Forelimb muscle (tissue), 1 donor: ENCODE measurements at places on chromosomes 12 and 14.

DNA sequence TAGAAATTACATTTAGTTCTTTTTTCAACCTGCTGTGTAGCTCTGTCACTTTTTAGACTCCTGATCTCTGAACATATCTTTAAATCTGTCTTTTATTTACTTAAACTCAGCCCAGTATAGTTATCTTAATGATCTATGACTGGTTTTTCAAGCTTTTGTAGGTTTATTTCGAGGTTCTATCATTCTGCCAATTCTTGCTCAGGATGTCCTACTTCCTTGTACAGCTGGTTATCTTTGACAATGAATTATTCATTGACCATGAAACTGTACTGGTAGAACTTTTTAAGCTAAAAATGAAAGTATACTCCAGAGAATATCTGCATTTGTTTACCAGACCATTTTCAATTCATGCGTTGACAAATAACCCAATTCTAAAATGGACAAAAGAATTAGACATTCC, 37.8 kb downstream of the TC2N start:
- DNase-seq, result no peak

GRCh38 chr12:116125084-116125483, 152.4 kb downstream of the MED13L start:
- DNase-seq, result no peak

GRCh38 chr12:107526555-107527180, 158.9 kb upstream of the PWP1 start:
- no peak for DNase-seq

GRCh38 chr12:20132818-20133217, 235.5 kb upstream of the PDE3A start:
- no peak for DNase-seq

DNA sequence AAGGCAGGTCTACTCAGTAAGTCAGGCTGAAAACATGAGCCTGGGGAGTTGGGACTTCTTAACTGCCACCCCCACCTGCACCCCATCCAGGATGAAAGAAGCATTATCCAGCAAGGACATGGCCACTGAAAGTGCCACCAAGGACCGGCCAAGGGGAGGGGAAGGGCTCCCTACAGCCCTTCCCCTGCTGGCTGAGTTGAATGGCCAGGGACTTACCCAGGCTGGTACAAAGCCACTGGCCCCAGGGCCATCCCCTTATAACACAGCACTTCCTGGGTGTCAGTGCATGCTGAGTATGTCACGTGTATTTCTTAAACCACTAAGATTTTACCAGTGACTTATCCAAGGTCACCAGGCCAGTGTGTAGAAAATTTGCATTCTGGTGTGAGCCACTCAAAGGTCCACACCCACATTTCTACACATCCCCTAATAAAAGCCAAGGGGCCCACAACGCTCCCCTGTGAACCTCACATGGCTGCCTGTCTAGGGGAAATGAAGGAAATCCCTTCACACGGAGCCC, 29.3 kb upstream of the ZFP36L1 start:
- DNase-seq, result no peak

DNA sequence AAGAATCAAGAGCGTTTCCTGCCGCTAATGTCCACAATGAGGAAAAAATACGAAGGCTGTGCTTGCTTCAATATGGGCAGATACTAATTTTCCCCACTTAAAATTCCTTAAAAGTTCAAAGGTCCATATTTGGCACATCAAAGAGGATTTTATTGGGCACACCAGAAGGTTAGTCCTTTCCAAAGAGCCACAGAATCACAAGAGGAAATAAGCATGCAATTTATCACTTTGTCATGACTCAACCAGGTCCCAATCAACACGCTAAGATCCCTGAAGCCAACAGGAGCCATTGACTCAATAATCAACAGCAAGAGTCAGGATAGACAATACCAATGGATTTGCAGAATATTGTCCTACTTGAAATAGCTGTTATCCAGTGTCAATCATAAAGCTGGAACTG, 80.6 kb downstream of the MAP1LC3B2 start:
- DNase-seq, result no peak

- DNase-seq, result no peak
Measured at GRCh38 chr12:130196827-130197226, 34.6 kb downstream of the FZD10 start.

GRCh38 chr14:24673534-24674203, 39.7 kb upstream of the GZMB start:
- DNase-seq, result no peak

GRCh38 chr14:106044949-106045596, 518.7 kb downstream of the TMEM121 start:
- no peak for DNase-seq

- DNase-seq, result no peak
Measured at GRCh38 chr12:8960176-8960575, 10.7 kb upstream of the M6PR start.

GRCh38 chr12:16359512-16360491, 12.4 kb downstream of the MGST1 start:
- DNase-seq, result no peak

- DNase-seq, result no peak
Measured at GRCh38 chr14:102078831-102079699, 7.8 kb downstream of the HSP90AA1 start.

GRCh38 chr14:77157740-77158139, 16.1 kb upstream of the ZDHHC22 start:
- no peak for DNase-seq

DNA sequence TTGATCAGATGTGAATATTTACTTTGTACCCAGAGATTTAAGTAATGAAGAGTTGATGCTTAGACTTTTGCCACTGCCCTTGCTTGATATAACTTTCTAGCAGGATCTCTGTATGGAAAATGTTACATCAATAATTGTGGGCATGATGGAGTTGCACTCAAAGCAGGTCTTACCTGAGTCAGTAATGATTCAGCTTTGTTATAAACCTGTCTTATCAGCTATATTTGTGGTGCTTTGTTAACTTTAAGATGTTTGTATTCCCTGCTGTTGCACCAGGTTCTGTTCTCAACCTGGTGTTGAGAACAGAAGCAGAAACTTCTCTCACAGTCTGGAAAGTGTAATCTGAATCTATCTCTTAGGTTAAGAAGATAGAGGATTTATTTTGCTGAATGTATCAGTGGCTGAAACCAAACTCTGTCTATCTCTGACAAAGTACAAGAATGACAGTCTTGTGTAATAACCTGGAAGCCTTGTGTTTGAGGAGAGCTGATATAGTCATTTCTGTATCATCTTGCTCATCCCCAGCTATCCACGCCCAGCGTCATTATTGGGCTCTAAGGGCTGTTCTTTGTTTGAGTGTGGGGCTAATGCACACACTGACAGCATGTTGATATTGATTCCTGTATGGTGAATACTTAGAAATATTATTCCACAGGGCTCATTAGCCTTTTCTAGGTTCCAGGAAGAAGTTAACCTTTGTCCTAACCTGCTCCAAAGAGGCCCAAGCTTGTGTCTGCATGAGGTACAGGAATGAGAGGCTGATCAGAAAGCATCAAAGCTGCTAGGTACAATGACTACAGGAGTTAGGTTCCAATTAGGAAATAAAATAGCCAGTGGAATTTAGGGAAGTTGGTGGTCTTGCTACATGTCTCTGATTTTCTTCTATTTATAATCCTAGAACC, 3.6 kb downstream of the AKAP6 start:
- DNase-seq, result no peak

GRCh38 chr12:116393859-116394650, 116.6 kb upstream of the MED13L start:
- DNase-seq, result no peak

- no peak for DNase-seq
Measured at GRCh38 chr12:78628491-78629100, 236.0 kb upstream of the SYT1 start.
